Activated CD4-positive, alpha-beta T cell treated with anti-CD3 and anti-CD28 coated beads for 1 hour (primary cell): ENCODE measurements at places on chromosomes 11 and 22.

GRCh38 chr11:91761406-91762025, 463.1 kb upstream of the FAT3 start:
- DNase-seq, result no peak

DNA sequence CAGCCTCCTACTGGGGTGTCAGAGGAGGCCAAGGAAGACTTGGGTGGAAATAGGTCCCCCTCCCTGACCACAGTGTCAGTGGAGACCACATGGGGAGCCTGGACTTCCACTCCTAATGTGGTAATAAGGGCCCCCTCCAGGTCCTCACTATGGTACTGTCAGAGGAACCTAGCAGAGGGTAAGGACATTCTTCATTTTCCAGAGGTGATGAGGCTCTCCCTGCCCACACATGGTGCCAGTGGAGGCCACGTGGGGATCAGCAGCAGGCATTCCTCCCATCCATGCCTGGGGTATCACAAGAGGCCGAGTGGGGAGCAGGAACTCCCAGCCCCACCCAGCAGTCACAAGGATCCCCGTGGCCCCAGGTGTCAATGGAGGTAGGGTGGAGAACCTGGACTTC, 6.5 kb upstream of the CLDN5 start:
- no peak for DNase-seq

DNA sequence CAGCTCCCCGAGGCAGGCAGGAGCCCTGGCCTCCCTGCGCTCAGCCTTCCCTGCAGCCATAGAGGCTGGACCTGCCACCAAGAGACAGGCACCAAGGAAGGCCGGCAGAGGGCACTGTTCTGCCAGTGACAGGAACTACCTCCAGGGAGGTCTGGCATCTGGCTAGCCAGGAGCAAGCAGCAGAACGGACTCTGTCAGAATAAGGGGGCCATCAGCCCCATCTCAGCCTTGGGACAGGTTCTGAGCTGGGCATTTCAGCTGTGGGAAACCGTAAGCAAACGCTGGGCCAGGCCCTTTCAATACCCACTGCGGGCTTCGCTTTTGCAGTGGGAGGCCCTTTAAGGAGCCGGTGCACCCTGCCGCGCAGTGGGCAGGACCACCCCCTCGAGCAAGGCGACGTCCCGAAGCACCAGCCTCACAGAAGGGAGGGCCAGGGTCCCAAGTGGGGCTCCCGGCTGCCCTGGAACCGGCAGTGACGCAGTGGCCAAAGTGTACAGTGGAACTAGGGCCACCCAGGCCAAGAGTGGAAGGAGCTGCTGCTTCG, 18.2 kb downstream of the IFT27 start:
- DNase-seq, result peak; percentile 60

- no peak for DNase-seq
Measured at GRCh38 chr11:69560141-69560790, 78.8 kb downstream of the LINC01488 start.

GRCh38 chr11:76768909-76769560, 14.1 kb upstream of the TSKU start:
- no peak for DNase-seq

GRCh38 chr11:110524238-110524637, 94.5 kb downstream of the FDX1 start:
- DNase-seq, result no peak

DNA sequence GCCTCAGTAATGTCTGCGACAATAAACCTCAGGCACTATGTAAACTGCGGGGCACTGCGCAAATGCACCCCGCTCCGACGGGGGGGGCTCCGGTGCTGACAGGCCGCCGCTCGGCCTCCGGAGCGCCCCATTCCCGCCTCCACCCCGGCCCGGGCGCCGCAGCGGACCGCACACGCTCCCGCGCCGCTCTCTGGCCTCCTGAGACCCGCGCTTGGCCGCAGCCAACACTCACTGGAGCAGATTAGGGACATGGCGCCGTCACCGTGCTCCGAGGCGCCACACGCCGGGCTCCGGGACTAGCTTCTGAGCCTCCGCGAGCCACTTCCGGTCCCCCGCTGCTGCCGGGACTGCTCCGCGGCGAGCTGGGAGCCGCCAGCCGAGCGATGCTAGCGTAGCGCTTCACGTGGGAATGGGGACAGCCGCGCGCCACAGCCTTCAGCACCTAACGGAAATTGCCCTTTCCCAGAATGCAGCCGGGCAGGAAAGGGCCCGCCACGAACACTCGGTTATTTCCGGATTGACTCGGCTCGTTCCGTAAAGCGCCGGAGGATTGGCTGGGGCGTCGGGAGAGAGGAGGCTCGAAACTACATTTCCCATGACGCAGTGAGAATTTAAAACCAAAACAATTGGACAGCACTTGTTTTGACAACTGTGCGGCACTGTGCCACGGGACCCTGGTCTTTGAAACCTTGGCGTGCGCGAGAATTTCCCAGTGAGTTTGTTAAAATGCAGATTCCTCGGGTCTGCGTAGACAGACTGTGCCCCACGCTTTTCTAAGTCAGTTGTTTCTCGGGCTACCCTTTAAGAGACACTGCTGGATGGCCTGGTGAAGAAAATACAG, at the start of gene PRPF19:
TSS of gene PRPF19 (minus strand) at position 454 of the 841 bp plus-strand sequence. CDS start at position 251, 203 bp downstream.
- peak; percentile 95 for DNase-seq

DNA sequence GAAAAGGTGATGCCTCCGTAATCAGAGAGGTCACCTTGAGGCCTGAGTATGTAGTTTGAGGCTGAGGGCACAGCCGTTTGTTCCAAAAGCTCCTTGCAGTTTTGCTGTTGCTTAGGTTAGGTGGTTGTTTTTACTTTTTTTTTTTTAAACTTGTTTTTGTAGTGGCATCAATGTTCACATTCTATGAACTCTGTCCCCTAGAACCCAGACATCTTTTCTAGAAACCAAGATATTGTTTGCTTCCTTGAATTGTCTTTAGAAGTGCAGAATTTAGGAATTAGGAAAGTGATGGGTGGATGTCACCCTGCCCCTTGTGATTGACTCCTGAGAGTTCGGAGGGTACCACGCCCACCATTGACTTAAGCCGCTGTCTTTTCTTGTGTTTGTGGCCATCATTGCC, 35.7 kb upstream of the ETS1 start:
- no peak for DNase-seq
